ENCODE measurements at places on chromosomes 5 and 9.
A peak's percentile ranks its signal among the peaks of the same experiment; 100 is the strongest.

DNA sequence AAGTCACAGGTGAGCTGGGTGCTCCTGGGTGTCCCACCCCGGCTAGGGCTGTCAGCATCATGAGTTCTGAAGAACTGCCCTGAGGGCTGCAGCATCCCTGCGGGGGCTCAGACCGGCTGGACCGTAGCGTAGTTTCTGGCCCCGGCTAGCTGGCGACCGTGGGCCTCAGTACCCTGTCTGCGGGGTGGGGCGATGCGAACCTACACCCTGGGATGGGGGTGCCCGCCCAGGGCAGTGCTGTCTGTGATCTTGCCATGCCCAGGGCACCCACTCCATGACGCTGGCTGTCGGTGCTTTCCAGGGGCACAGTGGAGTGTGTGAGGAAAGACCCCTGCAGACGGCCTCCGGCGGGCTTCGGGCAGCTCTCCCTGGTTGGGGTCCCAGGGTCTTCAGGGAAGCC is 66.5 kb upstream of the IRX4 start:
- ATAC-seq: peak; percentile 7

- ATAC-seq: no peak
These were observed 89.5 kb upstream of the FAM120A start for GRCh38 chr9:93361995-93362394.

GRCh38 chr9:106761493-106761892 is 101.5 kb upstream of the ZNF462 start:
- no peak for ATAC-seq

DNA sequence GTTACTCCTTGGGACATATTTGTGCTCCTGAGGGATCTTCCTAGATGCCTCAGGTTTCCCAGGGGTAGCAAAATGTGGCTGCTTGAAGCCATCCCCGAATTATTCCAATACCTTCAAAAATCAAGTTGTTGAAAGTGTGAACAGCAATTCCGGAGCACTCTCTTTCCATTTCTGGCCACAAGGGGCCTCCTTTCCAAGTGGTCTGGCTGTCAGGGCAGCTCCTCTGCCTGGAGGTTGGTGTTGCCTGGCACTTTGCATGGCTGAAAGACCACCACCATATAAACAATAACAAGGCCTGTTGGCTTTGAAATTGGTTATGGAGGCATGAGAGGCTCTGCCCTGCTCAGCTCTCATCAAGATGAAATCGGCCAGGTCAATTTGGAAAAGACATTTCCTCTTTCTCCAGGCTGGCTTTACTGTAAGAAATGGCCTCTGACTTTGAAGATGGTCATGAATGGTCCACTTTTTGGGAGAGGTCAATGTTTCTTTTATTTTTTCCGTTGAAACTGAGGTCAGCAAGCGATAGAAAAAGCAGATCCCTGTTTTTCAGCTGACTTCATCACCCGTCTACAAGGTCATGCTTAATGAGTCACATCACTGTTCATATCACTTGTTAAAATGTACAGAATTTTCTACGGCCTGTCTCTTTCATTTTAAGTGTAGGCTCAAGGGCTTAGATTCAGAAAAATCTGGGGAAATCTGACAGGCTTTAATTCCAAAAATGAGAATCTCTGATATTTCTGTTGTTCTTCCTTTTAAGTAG is 481.1 kb upstream of the ZNF608 start:
- no peak for ATAC-seq

- no peak for ATAC-seq
These were observed 55.6 kb upstream of the UBAC1 start for GRCh38 chr9:136016572-136017288.

DNA sequence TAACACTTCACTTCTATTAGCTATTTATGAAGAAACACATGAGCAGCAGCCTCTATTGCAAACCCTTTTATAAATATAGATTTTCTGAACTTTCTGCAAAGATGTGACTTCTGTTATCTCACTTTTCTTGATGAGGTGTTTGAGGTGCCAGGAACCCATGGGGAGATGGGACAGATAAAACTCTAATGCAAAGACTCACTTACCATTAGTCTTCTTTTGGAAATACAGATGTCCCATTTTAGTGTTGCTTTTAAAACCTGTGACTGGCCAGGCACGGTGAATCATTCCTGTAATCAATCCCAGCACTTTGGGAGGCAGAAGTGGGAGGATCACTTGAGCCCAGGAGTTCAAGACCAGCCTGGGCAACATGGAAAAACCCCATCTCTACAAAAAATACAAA is 171.3 kb upstream of the GAS1 start:
- no peak for ATAC-seq

- ATAC-seq: peak; percentile 59
These were observed 38.3 kb upstream of the ADRA1B start for GRCh38 chr5:159877894-159878448.

DNA sequence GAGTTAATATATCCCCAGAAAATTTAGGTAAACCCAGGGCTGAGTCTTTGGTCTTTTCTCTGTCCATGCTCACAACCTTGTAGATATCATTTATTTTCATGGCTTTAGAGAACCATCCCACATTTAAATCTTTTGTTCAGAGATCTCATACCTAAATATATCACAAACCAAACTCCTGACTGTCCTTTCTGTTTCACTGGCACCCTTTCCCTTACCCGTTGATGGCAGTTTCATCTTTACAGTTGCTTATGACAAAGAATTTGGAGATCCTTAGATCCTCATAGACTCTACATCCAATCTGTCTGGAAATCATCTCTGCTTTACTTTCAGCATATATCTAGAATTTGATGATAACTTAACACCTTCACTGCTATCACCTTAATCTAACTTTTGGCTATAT is 19.2 kb downstream of the RNF180 start:
- no peak for ATAC-seq

Measured in esophagus mucosa (tissue), 1 donor.